ENCODE measurements at places on chromosomes 6 and 20. TPM values are rescaled to one million over a fixed set of nuclear protein-coding genes. Genes with fewer than 3 reads are reported as not detected.

The ADGB gene
- not detected for polyA plus RNA-seq

GRCh38 chr6:142318714-142319113, 16.9 kb downstream of the ADGRG6 start:
- H3K4me3 ChIP-seq: no peak overlapping the region
- no peaks in the 10 kb centered on the region for H3K4me1 ChIP-seq
- no peaks in the 10 kb centered on the region for H3K36me3 ChIP-seq
- no peaks in the 10 kb centered on the region for H3K27me3 ChIP-seq
- DNase-seq: no peak
- H3K27ac ChIP-seq: no peak overlapping the region

The VWA7 gene
- polyA plus RNA-seq: 0.18 TPM

The LY6G6C gene
- polyA plus RNA-seq: 0.17 TPM

DNA sequence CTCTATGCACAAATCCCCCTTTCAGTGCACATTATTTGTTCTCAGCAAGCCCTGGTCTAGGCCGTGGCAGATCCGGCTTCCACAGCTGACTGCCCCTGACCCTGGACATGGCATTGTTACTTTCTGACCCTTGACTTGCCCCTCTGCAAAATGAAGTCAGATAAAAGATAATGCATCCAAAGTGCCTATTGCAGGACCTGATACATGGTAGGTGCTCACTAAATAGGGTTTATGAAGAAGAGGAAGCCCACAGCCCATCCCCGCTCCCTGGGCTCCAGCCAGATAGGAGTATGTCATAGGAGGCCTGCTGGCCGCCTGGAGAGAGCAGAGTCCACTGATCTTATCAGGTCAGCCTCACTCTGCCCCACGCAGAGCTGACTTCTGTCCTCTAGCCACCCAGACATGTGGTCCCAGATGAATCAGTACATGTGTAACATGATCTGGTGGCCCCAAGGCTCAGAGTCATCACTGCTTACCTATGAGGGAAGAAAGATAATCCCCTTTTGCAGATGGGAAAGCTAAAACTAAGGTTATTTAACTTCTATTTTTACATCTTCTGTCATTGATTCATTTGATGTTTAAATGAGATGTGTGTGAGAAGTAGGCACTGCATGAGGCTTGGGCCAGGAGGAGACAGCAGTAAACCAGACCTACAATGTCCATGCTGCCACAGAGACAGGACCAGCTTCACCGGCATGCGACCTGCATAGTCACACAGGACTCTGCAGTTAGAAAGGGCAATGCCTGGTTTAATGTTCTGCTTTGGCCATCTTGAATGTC, 20.4 kb downstream of the MAFB start:
- DNase-seq: no peak
- no peaks in the 10 kb centered on the region for H3K27me3 ChIP-seq
- no peaks in the 10 kb centered on the region for H3K4me1 ChIP-seq
- H3K27ac ChIP-seq: no peak overlapping the region

DNA sequence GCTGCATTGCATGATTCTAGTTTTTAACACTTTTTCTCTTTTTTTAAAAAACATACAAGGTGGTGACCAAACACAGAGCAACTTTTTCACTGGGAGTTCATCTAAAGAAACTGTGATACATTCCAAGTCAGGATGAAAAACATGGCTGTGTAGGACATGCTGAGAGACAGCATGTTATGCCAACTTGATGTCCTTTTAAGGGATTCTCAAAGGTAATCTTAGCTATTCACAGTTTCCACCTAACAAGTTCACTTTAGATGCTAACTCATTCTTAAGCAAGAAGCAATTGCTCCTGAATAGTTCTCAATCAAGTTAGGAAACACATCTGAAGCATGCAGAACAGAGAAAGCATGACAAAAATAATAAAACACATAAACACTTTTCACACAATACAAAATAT, 3.3 kb downstream of the ASCC3 start:
- peaks cover 5% of the 10 kb centered on the region for H3K4me1 ChIP-seq
- H3K27ac ChIP-seq: no peak overlapping the region
- H3K27me3 ChIP-seq: no peaks in the 10 kb centered on the region
- no peaks in the 10 kb centered on the region for H3K36me3 ChIP-seq

DNA sequence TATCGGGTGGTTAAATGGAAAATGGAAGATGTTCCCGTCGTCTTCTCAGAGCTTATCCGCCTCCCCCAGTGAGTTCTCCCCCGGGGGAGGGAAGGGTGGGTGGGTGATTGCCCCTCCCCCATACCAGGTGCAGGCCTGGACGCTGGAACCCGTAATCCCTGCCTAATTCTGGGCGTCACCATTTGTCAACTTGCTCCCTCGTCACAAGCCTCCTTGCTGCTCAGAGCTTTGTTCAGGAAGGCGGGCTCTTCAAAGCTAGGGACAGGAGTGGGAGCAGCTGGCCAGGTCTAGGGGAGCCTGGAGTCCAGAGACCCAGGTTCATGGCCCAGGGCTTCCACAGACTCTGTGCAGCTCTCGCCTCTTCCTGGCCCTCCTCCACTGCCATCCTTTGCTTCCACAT, 25.6 kb downstream of the CDH22 start:
- H3K36me3 ChIP-seq: no peaks in the 10 kb centered on the region
- no peak overlapping the region for H3K27ac ChIP-seq
- no peak for DNase-seq

DNA sequence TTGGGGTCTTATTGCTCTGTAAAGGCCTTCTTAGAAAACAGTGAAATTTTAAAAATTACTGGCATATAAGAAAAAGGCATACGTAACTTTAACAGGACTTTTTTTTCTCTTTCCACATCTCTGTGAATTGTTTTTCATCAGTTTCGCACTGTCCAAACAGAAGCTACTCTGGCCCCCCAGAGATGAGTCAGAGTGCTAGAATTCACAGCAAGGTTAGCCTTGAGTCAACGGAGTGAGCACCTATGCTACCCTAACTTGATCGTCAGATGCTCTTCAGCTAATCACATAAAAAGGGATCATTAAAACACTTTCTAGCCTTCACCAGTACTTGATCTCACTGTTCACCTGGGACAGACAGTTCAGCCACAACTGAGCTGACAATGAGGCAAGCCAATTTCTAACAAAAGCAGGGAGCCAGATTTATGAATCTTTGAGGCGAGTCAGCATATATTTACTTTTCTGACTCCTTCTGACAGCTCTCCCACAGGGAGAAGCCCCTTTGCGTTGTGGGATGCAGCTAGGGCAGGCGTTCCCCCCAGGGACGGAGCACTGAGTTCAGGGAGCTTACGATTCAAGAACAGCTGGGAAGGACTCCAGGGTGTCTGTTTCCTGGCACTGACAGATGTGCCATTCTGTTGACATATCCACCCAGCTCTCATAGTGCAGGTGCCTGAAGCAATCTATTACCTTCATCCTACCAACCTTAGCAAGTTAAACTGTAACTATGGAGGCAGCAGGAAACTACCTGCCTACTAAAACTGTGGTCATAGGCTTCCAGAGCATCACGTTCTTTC, 46.4 kb upstream of the SPDEF start:
- no peaks in the 10 kb centered on the region for H3K27me3 ChIP-seq
- peaks cover 20% of the 10 kb centered on the region for H3K4me1 ChIP-seq
- DNase-seq: no peak
- no peaks in the 10 kb centered on the region for H3K36me3 ChIP-seq
- H3K27ac ChIP-seq: no peak overlapping the region
- no peak overlapping the region for H3K4me3 ChIP-seq

The CD24 gene
- 8.0 TPM for polyA plus RNA-seq

GRCh38 chr6:93163146-93163545, 256.2 kb downstream of the EPHA7 start:
- no peaks in the 10 kb centered on the region for H3K4me1 ChIP-seq
- no peaks in the 10 kb centered on the region for H3K36me3 ChIP-seq

DNA sequence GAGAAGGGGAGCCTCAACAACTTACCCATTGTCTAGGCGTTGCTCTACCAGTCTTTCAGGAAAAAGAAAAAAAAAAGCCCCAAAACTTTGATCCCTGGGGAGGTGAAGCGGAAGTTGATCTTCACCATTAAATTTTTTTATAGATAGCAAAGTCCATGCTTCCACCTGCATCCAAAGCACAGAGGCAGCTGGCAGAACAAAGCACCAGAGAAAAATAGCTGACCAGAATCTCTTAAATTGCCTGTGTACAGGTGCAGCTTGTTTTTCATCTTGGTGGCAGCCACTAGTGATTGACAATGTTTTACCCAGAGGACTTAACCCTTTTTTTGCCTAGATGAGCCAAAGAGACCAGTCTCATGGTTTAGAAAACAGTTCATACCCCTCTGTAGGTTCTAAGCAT, 86.0 kb downstream of the MYB start:
- no peak overlapping the region for H3K27ac ChIP-seq
- H3K4me1 ChIP-seq: no peaks in the 10 kb centered on the region
- H3K27me3 ChIP-seq: no peaks in the 10 kb centered on the region
- no peak for DNase-seq
- no peak overlapping the region for H3K4me3 ChIP-seq

GRCh38 chr20:4815628-4816027, 93.9 kb downstream of the PRND start:
- H3K27ac ChIP-seq: no peak overlapping the region
- H3K27me3 ChIP-seq: no peaks in the 10 kb centered on the region
- H3K4me1 ChIP-seq: peaks cover 8% of the 10 kb centered on the region

The MMP24 gene
- 0.81 TPM for polyA plus RNA-seq

GRCh38 chr6:134235937-134236751, 81.8 kb downstream of the SGK1 start:
- peaks cover 4% of the 10 kb centered on the region for H3K4me1 ChIP-seq
- H3K27me3 ChIP-seq: no peaks in the 10 kb centered on the region
- no peak overlapping the region for H3K4me3 ChIP-seq
- DNase-seq: no peak
- no peaks in the 10 kb centered on the region for H3K36me3 ChIP-seq
- H3K27ac ChIP-seq: no peak overlapping the region

The IMPG1 gene
- polyA plus RNA-seq: not detected

The DEF6 gene
- polyA plus RNA-seq: 2.7 TPM

DNA sequence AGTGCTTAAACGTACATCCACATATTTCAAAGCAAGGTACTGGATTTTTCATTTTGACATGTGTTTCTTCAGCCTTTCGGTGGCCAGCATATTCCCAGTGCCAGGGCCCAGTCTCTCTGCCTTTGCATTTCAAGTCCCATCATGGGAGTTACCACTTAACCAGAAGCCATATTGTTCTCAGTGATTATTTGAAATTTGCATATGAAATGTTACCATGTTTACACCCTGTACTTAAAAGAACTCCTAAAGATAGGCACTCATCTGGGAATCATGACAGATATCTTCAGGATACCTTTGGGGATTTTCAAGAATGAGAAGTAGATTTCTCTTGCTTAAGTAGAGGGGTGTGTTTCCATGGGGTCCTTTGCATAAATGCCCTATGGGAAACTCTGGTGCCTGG, 367.5 kb downstream of the NRN1 start:
- no peak overlapping the region for H3K4me3 ChIP-seq
- H3K27me3 ChIP-seq: no peaks in the 10 kb centered on the region
- no peaks in the 10 kb centered on the region for H3K36me3 ChIP-seq
- H3K27ac ChIP-seq: no peak overlapping the region
- no peak for DNase-seq

The TMEM170B gene
- polyA plus RNA-seq: 2.1 TPM

The HLA-DQB2 gene
- not detected for polyA plus RNA-seq

The UST gene
- 20.1 TPM for polyA plus RNA-seq

DNA sequence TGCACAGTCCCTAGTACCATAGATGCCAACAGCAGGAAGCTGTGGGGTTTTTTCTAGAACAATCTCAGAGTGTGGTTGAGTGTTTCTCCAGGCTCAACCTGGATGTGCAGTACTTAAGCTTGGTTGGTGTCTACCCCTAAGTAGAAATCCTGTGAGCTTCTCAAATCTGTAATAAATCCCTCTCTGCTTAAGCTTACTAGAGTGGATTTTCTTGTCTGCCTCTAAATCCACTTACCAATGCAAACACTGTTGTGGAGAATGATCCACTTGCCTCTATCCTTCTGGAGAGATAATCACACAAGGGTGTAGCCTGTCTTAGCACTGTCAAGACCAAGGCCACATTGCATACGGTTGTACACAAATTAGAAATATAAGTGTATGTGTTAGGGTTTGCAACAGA, 43.3 kb upstream of the CLIC5 start:
- DNase-seq: no peak
- H3K36me3 ChIP-seq: no peaks in the 10 kb centered on the region
- no peak overlapping the region for H3K4me3 ChIP-seq
- no peak overlapping the region for H3K27ac ChIP-seq

DNA sequence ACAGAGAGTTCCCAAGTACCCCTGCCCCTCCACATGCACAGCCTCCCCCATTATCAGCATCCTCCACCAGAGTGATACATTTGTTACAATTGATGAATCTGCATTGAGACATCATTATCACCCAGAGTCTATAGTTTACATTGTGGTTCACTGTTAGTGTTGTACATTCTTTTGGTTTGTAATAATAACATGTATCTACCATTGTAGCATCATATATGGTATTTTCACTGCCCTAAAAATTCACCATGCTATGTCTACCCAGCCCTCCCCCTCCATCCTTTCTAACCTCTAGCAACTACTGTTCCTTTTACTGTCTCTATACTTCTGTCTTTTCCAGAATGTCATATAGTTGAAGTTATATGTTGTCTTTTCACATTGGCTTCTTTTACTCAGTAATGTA, 273.9 kb upstream of the RNF217 start:
- no peaks in the 10 kb centered on the region for H3K27me3 ChIP-seq
- H3K4me3 ChIP-seq: no peak overlapping the region
- no peak overlapping the region for H3K27ac ChIP-seq
- no peak for DNase-seq
- H3K36me3 ChIP-seq: no peaks in the 10 kb centered on the region
- no peaks in the 10 kb centered on the region for H3K4me1 ChIP-seq

- peaks cover 18% of the 10 kb centered on the region for H3K4me1 ChIP-seq
- no peak for DNase-seq
- no peaks in the 10 kb centered on the region for H3K27me3 ChIP-seq
- H3K27ac ChIP-seq: no peak overlapping the region
- H3K4me3 ChIP-seq: no peak overlapping the region
- no peaks in the 10 kb centered on the region for H3K36me3 ChIP-seq
Measured at GRCh38 chr20:58133020-58133808, 95.2 kb downstream of the ANKRD60 start.

- H3K36me3 ChIP-seq: peaks cover 8% of the 10 kb centered on the region
- H3K4me1 ChIP-seq: no peaks in the 10 kb centered on the region
- no peak for DNase-seq
- no peak overlapping the region for H3K27ac ChIP-seq
- H3K4me3 ChIP-seq: no peak overlapping the region
Measured at GRCh38 chr20:41452226-41452625, 85.6 kb upstream of the EMILIN3 start.

- no peaks in the 10 kb centered on the region for H3K36me3 ChIP-seq
- H3K27me3 ChIP-seq: no peaks in the 10 kb centered on the region
- no peak overlapping the region for H3K4me3 ChIP-seq
- H3K27ac ChIP-seq: no peak overlapping the region
- DNase-seq: no peak
Measured at GRCh38 chr6:90173262-90173925, 123.2 kb downstream of the BACH2 start.

The CST4 gene
- polyA plus RNA-seq: not detected

The FHL5 gene
- 15.5 TPM for polyA plus RNA-seq

The NRSN1 gene
- 0.13 TPM for polyA plus RNA-seq

GRCh38 chr6:97085772-97086171, 161.2 kb downstream of the KLHL32 start:
- H3K27ac ChIP-seq: no peak overlapping the region
- DNase-seq: no peak
- no peaks in the 10 kb centered on the region for H3K36me3 ChIP-seq
